Activated naive CD8-positive, alpha-beta T cell treated with anti-CD3 and anti-CD28 coated beads for 36 hours (primary cell): ENCODE measurements at places on chromosomes 3 and 15. TPM values are rescaled to one million over a fixed set of nuclear protein-coding genes. Genes with fewer than 3 reads are reported as not detected.

The CCDC33 gene
- total RNA-seq = not detected

The FSD2 gene
- total RNA-seq = not detected

The TPRG1 gene
- total RNA-seq = 1.1 TPM

The FGF12 gene
- not detected for total RNA-seq

The DUOX2 gene
- not detected for total RNA-seq

The CPN2 gene
- total RNA-seq = not detected

The RHCG gene
- not detected for total RNA-seq

The GOLGA8O gene
- total RNA-seq = not detected

The COLQ gene
- 0.48 TPM for total RNA-seq

The THPO gene
- total RNA-seq = not detected

The LIPH gene
- total RNA-seq = not detected

The GRK7 gene
- not detected for total RNA-seq

The DUOXA2 gene
- total RNA-seq = not detected

The NXPE3 gene
- total RNA-seq = 22.5 TPM

The GRM2 gene
- total RNA-seq = 0.37 TPM

The IMPG2 gene
- 0.12 TPM for total RNA-seq

The UQCC5 gene
- 23.4 TPM for total RNA-seq

The LTF gene
- total RNA-seq = not detected

The ABCC5 gene
- total RNA-seq = 13.1 TPM

The ALDH1A2 gene
- 0.90 TPM for total RNA-seq

The GOLGA6L10 gene
- total RNA-seq = 1.1 TPM

The DPPA2 gene
- total RNA-seq = not detected

The MAPKAPK3 gene
- total RNA-seq = 171 TPM
